ENCODE measurements at places on chromosomes 12 and 14.

GRCh38 chr12:53107122-53107521, 3.8 kb downstream of the SOAT2 start:
- DNase-seq: no peak

GRCh38 chr14:64550621-64551333, 1.0 kb downstream of the PPP1R36 start:
- no peak for DNase-seq

- no peak for DNase-seq
Observed at GRCh38 chr12:112153893-112154219, 28.5 kb downstream of the TRAFD1 start.

DNA sequence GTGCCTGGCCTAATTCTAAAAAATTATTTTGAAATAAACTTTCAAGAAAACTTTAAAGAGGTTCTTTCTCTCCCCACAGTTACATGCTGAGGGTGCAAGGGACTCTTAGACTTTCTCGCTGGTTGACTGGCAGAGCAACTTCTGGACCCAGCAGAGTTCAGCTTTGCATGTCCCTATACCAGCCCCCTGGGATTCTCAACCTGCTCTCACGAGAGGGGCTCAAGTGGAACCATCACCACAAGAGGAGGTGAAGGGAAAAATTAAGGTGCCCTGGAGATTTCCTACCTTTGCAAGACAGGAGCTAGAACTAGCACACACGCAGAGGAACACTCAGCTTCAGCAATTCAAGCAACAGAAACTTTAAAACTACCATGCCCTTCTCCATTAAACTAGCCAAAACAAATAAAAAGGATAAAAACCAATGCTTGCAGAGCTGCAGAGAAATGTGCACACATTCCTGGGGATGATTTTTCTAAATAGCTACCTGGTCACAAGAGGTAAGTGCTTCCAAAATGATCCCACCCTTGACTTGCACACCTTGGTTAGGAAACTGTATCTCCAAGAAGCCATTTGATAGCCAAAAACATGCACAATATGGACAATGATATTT, 2.5 kb downstream of the HVCN1 start:
- DNase-seq: no peak

GRCh38 chr12:132520421-132521199, 30.7 kb downstream of the FBRSL1 start:
- no peak for DNase-seq

DNA sequence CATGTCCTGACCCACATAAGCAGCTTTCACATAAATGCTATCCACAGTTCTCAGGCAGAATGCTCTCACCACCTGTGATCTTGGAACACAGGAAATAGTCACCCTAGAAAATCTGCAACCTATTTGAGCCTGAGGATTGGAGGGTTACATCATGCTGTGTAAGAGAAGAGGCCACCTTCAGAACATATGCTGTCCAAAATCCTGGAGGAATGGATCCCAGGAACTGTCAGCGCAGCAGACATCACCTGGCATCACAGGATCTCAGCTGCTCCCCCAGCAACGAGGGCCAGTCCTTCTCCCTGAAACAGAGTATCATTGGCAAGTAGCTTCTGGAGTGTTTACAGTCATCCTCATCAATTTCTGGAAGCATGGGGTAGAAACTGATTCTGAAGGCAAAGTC, 63.2 kb upstream of the LTA4H start:
- DNase-seq: no peak

DNA sequence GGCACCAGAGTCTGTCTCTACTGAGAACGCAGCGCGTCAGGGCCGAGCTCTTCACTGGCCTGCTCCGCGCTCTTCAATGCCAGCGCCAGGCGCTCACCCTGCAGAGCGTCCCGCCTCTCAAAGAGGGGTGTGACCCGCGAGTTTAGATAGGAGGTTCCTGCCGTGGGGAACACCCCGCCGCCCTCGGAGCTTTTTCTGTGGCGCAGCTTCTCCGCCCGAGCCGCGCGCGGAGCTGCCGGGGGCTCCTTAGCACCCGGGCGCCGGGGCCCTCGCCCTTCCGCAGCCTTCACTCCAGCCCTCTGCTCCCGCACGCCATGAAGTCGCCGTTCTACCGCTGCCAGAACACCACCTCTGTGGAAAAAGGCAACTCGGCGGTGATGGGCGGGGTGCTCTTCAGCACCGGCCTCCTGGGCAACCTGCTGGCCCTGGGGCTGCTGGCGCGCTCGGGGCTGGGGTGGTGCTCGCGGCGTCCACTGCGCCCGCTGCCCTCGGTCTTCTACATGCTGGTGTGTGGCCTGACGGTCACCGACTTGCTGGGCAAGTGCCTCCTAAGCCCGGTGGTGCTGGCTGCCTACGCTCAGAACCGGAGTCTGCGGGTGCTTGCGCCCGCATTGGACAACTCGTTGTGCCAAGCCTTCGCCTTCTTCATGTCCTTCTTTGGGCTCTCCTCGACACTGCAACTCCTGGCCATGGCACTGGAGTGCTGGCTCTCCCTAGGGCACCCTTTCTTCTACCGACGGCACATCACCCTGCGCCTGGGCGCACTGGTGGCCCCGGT, at the start of gene PTGDR:
Gene PTGDR (plus strand): TSS at position 198 of the 778 bp plus-strand sequence. CDS start 117 bp downstream, at position 315.
- peak; percentile 41 for DNase-seq

DNA sequence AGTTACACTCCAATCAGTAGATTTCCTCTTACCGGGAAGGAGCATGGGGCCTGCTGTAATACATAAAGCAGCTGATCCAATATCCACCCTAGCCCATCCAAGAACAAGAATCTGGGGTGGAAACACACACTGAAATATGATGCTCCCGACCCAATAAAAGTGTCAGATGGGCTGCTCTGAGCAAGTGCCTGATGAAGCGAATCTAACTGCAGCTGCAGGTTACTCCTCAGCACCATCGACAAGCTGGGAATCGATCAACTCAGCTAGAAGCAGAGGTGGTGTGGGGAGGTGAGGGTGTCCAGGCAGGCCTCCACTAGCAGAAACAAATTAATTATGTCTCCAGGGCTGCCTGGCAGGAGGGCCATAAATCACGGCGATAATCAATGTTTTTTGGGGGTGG, 64.0 kb upstream of the WSCD2 start:
- no peak for DNase-seq

DNA sequence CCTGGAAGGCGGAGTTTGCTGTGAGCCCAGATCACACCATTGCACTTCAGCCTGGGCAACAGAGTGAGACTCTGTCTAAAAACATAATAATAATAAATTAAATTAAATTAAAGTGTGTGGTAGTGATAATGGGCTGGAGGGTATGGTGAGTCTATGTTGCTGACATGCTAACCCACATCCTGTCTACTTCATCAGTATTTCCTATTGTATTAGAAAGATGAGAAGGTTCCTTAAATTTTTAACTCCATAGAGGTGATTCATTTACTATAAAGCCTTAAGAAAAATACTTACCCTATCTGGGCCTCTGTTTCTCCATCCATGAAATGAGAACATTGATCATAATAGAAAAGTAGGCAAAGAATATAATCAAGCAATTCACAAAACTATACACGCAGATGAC, 280.5 kb downstream of the FBXL14 start:
- no peak for DNase-seq

- DNase-seq: no peak
Observed at GRCh38 chr12:83067981-83068380, 381.3 kb downstream of the TMTC2 start.

GRCh38 chr14:21796916-21797315, 123.3 kb upstream of the OR4E1 start:
- DNase-seq: no peak

- no peak for DNase-seq
Observed at GRCh38 chr14:32774214-32774613, 164.5 kb upstream of the NPAS3 start.

DNA sequence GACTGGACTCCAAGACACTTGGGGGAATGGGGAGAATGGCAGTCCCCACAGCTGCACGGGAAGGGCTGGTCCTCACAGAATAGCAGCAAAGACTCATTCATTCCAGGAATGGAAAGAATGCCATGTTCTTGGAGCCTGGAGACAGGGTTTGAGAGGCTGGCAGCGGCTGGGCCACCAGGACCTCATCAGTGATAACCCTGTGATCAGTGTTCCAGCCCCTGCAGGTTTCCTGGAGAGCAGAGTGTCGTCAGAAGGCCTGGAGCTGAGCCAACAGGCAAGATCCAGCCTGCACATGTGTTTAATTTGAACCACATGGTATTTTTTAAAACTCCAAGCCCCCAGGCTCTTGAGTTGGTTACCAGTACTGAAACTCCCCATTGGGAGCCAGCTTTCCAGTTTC, 11.3 kb downstream of the BDKRB1 start:
- DNase-seq: no peak

- no peak for DNase-seq
Observed at GRCh38 chr14:105143451-105144025, 25.0 kb downstream of the JAG2 start.

GRCh38 chr12:32895688-32896431, 717 bp downstream of the PKP2 start:
- no peak for DNase-seq

- DNase-seq: no peak
Observed at GRCh38 chr14:93960108-93960475, 16.3 kb downstream of the ASB2 start.

DNA sequence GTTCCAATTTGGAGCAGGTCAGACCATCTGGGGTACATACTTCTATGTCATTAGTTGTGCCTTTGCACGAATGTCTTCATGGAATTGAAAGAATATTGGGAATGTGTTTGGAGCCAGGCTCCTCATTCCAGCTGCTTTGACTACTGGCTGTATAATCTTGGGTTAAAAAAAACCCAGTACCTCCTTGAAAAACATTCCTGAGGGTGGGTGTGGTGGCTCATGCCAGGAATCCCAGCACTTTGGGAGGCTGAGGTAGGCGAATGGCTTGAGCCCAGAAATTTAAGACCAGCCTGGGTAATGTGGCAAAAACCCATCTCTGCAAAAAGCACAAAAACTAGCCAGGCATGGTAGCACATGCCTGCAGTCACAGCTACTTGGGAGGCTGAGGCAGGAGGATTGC, 125.6 kb downstream of the TTC8 start:
- DNase-seq: no peak

- no peak for DNase-seq
Observed at GRCh38 chr14:63899953-63900352, 47.1 kb downstream of the SYNE2 start.

GRCh38 chr14:87705439-87705896, 287.5 kb downstream of the GALC start:
- DNase-seq: no peak
